Activated CD8-positive, alpha-beta T cell treated with anti-CD3 and anti-CD28 coated beads, Interleukin-2, amount 10 ng/mL, durations not matched to agents 7 days and 5 days (primary cell): ENCODE measurements at places on chromosomes 16 and 17. TPM values are rescaled to one million over a fixed set of nuclear protein-coding genes. Genes with fewer than 3 reads are reported as not detected.

GRCh38 chr17:6713918-6714271, 726 bp upstream of the SLC13A5 start:
- H3K27ac ChIP-seq: no peak overlapping the region
- H3K27me3 ChIP-seq: peaks cover 54% of the 10 kb centered on the region
- no peak overlapping the region for H3K4me3 ChIP-seq

DNA sequence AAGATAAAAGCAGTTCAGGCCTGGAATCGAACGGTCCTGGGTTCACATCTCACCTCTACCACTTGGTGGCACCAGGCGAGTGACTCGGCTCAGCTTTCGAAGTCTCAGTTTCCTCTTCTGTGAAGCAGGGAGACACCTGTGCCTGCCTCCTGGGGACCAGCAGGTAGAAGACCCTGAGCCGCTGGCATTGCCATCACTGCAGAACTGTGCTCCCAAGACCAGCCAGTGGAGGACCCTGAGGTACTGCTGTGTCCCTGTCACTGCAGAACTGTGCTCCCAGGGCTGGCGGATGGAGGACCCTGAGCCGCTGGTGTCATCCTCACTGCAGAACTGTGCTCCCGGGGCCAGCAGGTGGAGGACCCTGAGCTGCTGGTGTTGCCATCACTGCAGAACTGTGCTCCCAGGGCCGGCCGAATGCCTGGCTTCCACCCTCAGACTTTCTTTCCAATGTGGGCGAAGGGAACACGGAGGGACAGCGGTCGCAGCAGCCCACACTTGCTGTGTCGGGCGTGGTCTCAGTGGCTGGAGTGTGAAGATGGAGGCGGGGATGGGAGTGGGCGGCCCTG, 8.7 kb upstream of the SLC7A5 start:
- peaks cover 2% of the 10 kb centered on the region for H3K36me3 ChIP-seq
- H3K27ac ChIP-seq: peak overlapping the region; percentile 34
- DNase-seq: peak; percentile 62
- peaks cover 14% of the 10 kb centered on the region for H3K27me3 ChIP-seq

DNA sequence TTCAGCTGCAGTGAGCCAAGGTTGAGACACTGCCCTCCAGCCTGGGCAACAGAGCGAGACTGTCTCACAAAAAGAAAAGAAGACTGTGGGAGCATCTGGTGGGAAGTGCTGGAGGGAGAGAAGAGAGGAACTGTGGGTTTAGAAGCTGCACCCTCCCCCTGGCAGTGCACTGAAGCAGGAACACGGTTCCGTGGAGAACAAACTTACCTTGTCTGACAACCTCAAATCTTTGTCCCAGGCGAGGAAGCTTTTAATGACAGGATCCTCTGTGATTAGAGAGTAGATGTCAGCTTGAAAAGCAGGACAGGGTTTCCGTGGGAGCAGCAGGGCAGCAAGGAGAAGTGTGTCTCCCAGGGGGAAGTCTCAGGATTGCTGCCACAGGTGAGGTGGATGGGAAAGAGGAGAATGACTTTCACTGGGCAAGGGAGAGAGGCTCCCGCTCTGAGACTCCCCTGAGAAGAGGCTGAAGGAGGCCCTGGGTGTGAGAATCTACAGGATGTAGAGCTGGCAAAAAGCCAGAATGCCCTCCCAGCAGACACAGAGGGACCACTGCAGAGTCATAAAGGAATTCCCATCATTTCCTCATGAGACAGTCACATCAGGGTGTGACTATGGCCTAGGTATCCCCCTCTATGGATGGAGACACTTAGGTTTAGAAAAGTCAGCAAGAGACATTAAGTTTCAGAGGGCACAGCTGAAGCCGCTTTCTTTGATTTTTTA, 22.9 kb downstream of the PRR11 start:
- peaks cover 68% of the 10 kb centered on the region for H3K36me3 ChIP-seq
- H3K27me3 ChIP-seq: no peaks in the 10 kb centered on the region
- no peak for DNase-seq

GRCh38 chr16:69724981-69725479, 1.3 kb downstream of the NQO1 start:
- H3K4me1 ChIP-seq: peaks cover 51% of the 10 kb centered on the region
- peak overlapping the region; percentile 57 for H3K27ac ChIP-seq
- DNase-seq: no peak
- no peaks in the 10 kb centered on the region for H3K36me3 ChIP-seq
- H3K4me3 ChIP-seq: peak overlapping the region; percentile 84
- H3K27me3 ChIP-seq: no peaks in the 10 kb centered on the region

The NPIPB13 gene
- total RNA-seq: 24.3 TPM

The SPDYE4 gene
- not detected for total RNA-seq

The IL17C gene
- total RNA-seq: not detected

DNA sequence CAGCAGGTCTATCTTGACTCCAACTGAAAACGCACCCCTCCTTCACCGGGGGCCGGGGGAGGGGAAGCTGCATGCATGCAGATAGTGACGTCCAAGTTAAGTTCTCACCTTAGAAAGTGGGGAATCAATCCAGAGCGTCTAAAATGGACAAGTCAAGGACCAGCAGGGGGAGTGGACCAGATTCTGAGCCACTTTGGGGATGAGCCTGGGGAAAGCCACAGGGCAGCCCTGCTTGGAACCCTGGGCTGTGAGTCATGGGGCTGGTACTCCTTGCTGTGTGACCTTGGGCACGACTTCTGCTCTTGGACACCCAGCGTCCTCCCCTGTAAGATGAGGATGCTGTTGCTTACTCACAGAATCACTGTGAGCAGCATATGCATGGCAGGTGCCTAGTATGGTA, 9.1 kb downstream of the TNFRSF13B start:
- no peak overlapping the region for H3K27ac ChIP-seq
- no peaks in the 10 kb centered on the region for H3K4me1 ChIP-seq
- no peak overlapping the region for H3K4me3 ChIP-seq
- peaks cover 34% of the 10 kb centered on the region for H3K27me3 ChIP-seq
- H3K36me3 ChIP-seq: no peaks in the 10 kb centered on the region

The CDT1 gene
- total RNA-seq: 132 TPM

DNA sequence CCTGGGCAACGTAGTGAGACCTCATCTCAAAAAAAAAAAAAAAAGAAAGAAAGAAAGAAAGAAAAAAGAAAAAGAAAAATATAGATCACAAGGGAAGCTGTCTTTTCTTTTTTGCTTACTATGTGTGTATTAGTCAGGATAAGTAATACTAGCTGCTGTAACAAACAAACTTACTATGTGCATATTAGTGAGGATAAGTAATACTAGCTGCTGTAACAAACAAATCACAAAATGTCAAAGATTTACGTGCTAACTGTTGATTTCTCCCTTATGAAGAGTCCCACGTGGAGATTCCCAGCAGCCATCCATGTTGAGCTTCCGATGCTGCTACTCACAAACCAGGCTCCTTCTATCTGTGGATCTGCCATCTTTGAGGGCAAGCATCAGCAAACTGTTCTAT, 31.7 kb upstream of the KDM8 start:
- no peak for DNase-seq
- H3K27ac ChIP-seq: no peak overlapping the region
- peaks cover 13% of the 10 kb centered on the region for H3K36me3 ChIP-seq
- peaks cover 73% of the 10 kb centered on the region for H3K4me1 ChIP-seq
- H3K27me3 ChIP-seq: peaks cover 4% of the 10 kb centered on the region

GRCh38 chr17:49687878-49688491, 10.1 kb upstream of the SPOP start:
- peak overlapping the region; percentile 92 for H3K27ac ChIP-seq
- no peaks in the 10 kb centered on the region for H3K27me3 ChIP-seq
- H3K36me3 ChIP-seq: peaks cover 6% of the 10 kb centered on the region
- peaks cover 34% of the 10 kb centered on the region for H3K4me1 ChIP-seq
- peak; percentile 46 for DNase-seq
- H3K4me3 ChIP-seq: peak overlapping the region; percentile 58

The SLC38A7 gene
- 9.9 TPM for total RNA-seq

The ESRP2 gene
- total RNA-seq: not detected

The ZSCAN10 gene
- 0.26 TPM for total RNA-seq

- H3K27me3 ChIP-seq: peaks cover 23% of the 10 kb centered on the region
- H3K36me3 ChIP-seq: peaks cover 56% of the 10 kb centered on the region
- H3K4me3 ChIP-seq: no peak within 1 kb of the TSS
These were observed at the start of gene FBXO39 for GRCh38 chr17:6775871-6776405. Gene FBXO39, plus strand, starts transcription at chr17:6776215. Its CDS starts 3,654 bp downstream, at chr17:6779869.

The DHX58 gene
- total RNA-seq: 72.9 TPM

GRCh38 chr16:26901983-26902382, 164.7 kb upstream of the C16orf82 start:
- H3K36me3 ChIP-seq: no peaks in the 10 kb centered on the region
- no peak overlapping the region for H3K4me3 ChIP-seq

The TLCD3B gene
- 4.6 TPM for total RNA-seq

The GRB7 gene
- 0.37 TPM for total RNA-seq

DNA sequence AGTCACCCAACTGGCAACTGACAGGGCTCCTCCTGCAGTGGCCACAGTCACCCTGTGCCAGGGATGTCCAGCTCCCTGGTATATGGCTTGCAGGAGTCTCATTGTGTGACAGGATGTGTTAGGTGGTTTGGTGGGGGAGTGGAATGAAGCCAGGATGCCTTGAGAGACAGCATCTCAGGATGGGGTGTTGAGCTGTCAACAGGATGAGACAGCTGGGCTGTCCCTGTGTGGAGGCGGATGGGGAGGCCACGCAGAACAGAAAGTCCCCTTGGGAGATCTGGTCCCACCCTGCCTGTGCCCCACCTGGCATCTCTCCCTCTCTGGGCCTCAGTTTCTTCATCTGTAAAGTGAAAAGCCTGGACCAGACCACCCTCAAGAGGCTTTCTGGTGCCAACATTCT, 9.5 kb upstream of the ZNF469 start:
- DNase-seq: no peak
- H3K27ac ChIP-seq: no peak overlapping the region
- no peak overlapping the region for H3K4me3 ChIP-seq
- no peaks in the 10 kb centered on the region for H3K36me3 ChIP-seq

GRCh38 chr16:31718998-31719397, 154.6 kb upstream of the ZNF267 start:
- H3K4me3 ChIP-seq: no peak overlapping the region
- H3K4me1 ChIP-seq: peaks cover 40% of the 10 kb centered on the region
- H3K27me3 ChIP-seq: no peaks in the 10 kb centered on the region
- no peak for DNase-seq
- H3K27ac ChIP-seq: no peak overlapping the region

The KRT25 gene
- total RNA-seq: not detected

The RAC3 gene
- total RNA-seq: 13.1 TPM

- H3K36me3 ChIP-seq: no peaks in the 10 kb centered on the region
- H3K4me1 ChIP-seq: peaks cover 13% of the 10 kb centered on the region
- H3K4me3 ChIP-seq: no peak overlapping the region
- no peak overlapping the region for H3K27ac ChIP-seq
- H3K27me3 ChIP-seq: peaks cover 12% of the 10 kb centered on the region
These were observed 27.8 kb upstream of the PHOSPHO1 start for GRCh38 chr17:49258394-49258793.

The SLC38A8 gene
- total RNA-seq: not detected

The ZDHHC7 gene
- 28.7 TPM for total RNA-seq

- H3K4me3 ChIP-seq: no peak overlapping the region
- DNase-seq: no peak
- peaks cover 36% of the 10 kb centered on the region for H3K4me1 ChIP-seq
- no peaks in the 10 kb centered on the region for H3K27me3 ChIP-seq
- no peak overlapping the region for H3K27ac ChIP-seq
These were observed 126.1 kb downstream of the PITPNC1 start for GRCh38 chr17:67503184-67503583.

- peaks cover 2% of the 10 kb centered on the region for H3K27me3 ChIP-seq
- H3K4me1 ChIP-seq: peaks cover 15% of the 10 kb centered on the region
- H3K27ac ChIP-seq: peak overlapping the region; percentile 73
- no peak overlapping the region for H3K4me3 ChIP-seq
- peak; percentile 44 for DNase-seq
- H3K36me3 ChIP-seq: no peaks in the 10 kb centered on the region
These were observed 27.2 kb downstream of the ABCC3 start for GRCh38 chr17:50661795-50662391.

DNA sequence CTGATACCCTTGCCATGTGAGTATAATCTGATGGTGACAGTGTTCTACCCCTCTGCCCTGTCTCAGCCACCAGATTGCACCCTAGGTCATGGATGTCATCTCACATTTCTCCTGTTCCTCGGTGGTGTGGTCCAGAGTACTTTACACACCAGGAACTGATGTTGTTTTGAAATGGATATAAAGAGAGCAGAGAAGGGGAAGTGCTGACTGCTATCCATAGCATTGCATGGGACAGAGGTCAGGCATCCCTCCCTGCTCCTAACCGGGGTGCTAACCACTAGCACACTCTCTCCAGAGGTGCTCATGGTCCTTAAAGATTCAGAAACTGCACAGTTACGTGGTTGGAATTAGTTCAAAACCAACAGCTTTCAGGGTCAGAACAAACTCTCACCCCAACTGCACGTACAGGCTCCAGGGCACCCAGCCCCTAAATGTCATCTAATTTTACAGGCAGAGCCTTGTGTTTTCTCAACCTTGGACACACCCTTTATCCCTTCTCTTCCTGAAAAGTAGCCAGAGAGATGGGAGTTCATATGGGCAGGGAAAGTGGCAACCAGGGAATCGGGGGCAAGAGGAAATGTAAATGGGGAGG, 16.3 kb downstream of the TTLL6 start:
- H3K4me3 ChIP-seq: no peak overlapping the region
- no peaks in the 10 kb centered on the region for H3K36me3 ChIP-seq
- no peak overlapping the region for H3K27ac ChIP-seq
- peaks cover 25% of the 10 kb centered on the region for H3K27me3 ChIP-seq
- H3K4me1 ChIP-seq: no peaks in the 10 kb centered on the region

GRCh38 chr17:15361592-15361991, 20.2 kb upstream of the TEKT3 start:
- no peak overlapping the region for H3K27ac ChIP-seq
- H3K27me3 ChIP-seq: peaks cover 6% of the 10 kb centered on the region
- H3K4me3 ChIP-seq: no peak overlapping the region
- no peaks in the 10 kb centered on the region for H3K4me1 ChIP-seq
- no peak for DNase-seq

DNA sequence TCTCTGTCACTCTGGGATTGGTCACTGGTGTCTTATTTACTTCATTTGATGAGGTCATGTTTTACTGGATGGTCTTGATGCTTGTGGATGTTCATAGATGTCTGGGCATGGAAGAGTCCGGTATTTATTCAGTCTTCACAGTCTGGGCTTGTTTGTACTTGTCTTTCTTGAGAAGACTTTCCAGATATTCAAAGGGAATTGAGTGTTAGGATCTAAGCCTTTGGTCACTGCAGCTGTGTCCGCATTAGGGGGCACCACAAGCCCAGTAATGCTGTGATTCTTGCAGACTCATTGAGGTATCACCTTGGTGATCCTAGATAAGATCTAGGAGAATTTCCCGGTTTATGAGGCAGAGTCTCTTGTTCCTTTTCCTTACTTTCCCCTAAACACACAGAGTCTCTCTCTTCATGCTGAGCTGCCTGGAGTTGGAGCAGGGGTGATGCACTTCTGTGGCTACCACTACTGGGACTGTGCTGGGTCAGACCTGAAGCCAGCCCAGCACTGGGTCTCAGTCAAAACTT, 214.7 kb downstream of the SPECC1 start:
- peaks cover 23% of the 10 kb centered on the region for H3K27me3 ChIP-seq
- DNase-seq: no peak
- no peak overlapping the region for H3K27ac ChIP-seq
- no peaks in the 10 kb centered on the region for H3K36me3 ChIP-seq
- no peak overlapping the region for H3K4me3 ChIP-seq

DNA sequence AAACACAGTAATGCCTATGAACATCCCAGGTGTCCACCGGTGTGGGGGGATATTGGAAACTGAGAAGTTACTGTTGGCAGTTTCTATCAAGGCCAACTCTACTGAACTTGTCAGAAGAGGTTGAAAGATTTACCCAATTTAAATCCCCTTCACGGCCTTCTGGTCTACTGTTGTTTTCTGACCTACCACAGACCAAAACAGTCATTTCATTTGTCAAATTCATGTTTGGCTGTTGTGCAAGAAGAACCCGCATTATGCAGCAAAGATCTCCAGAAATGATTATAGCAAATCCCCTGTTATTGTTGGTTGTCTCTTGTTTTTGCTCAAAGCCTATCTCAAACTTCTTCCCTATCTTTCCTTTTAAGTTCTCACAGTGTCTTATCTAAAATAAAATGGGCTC, 73.1 kb upstream of the MAF start:
- H3K27me3 ChIP-seq: peaks cover 2% of the 10 kb centered on the region
- no peaks in the 10 kb centered on the region for H3K36me3 ChIP-seq
- DNase-seq: no peak
- H3K27ac ChIP-seq: no peak overlapping the region

The GUCY2D gene
- total RNA-seq: not detected
